ENCODE measurements at places on chromosomes 11 and 22. TPM values are rescaled to one million over a fixed set of nuclear protein-coding genes. Genes with fewer than 3 reads are reported as not detected.

RAC2 gene
- total RNA-seq: 119 TPM

CCDC83 gene
- total RNA-seq: not detected

SLC37A4 gene
- 16.7 TPM for total RNA-seq

PKDREJ gene
- not detected for total RNA-seq

OR4C5 gene
- not detected for total RNA-seq

OR56A1 gene
- not detected for total RNA-seq

GLYAT gene
- total RNA-seq: not detected

FREY1 gene
- 1.2 TPM for total RNA-seq

SLC6A5 gene
- under 0.01 TPM for total RNA-seq

KCNK4 gene
- not detected for total RNA-seq

YPEL4 gene
- total RNA-seq: under 0.01 TPM

SAA2 gene
- 2.7 TPM for total RNA-seq
